ENCODE measurements at places on chromosomes 6 and 20. TPM values are rescaled to one million over a fixed set of nuclear protein-coding genes. Genes with fewer than 3 reads are reported as not detected.
A peak's percentile ranks its signal among the peaks of the same experiment; 100 is the strongest.

- no peaks in the 10 kb centered on the region for H3K36me3 ChIP-seq
- no peak overlapping the region for H3K27ac ChIP-seq
- no peak for DNase-seq
- H3K4me3 ChIP-seq = no peak overlapping the region
- H3K27me3 ChIP-seq = no peaks in the 10 kb centered on the region
- H3K4me1 ChIP-seq = no peaks in the 10 kb centered on the region
Measured at GRCh38 chr6:34810936-34811632, 19.2 kb downstream of the BLTP3A start.

GRCh38 chr6:166852451-166852975, 103.8 kb downstream of the RNASET2 start:
- no peak overlapping the region for H3K27ac ChIP-seq
- peak; percentile 44 for DNase-seq
- H3K27me3 ChIP-seq = no peaks in the 10 kb centered on the region
- H3K4me3 ChIP-seq = no peak overlapping the region
- no peaks in the 10 kb centered on the region for H3K36me3 ChIP-seq

DNA sequence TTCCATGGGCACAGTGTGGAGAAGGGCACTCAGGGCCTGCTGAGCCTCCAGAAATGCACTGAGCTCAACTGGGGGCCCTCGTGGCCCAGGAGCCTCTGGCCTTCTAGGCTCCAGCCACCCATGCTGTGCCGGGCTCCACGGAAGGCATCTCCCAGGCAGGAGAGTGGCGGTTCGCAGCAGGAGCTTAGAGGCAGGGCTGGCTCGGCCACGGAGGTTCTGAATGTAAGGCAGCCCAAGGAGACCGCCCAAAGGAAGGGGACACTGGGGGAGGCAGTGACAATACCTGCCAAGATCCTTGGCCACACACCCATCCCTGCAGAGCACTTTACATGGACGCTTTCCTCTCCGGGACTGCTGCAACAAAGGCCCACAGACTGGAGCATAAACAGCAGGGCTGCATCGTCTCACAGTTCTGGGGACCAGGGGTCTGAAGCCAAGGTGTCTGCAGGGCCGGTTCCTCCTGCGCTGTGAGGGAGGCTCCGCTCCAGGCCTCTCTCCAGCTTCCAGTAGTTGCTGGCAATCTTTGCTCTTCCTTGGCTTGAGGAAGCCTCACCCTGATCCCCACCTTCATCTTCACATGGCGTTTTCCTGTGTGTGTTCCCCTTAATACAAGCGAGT, 128.2 kb upstream of the CDH4 start:
- no peak overlapping the region for H3K4me3 ChIP-seq
- no peaks in the 10 kb centered on the region for H3K27me3 ChIP-seq
- no peaks in the 10 kb centered on the region for H3K36me3 ChIP-seq
- DNase-seq = no peak
- no peaks in the 10 kb centered on the region for H3K4me1 ChIP-seq

DNA sequence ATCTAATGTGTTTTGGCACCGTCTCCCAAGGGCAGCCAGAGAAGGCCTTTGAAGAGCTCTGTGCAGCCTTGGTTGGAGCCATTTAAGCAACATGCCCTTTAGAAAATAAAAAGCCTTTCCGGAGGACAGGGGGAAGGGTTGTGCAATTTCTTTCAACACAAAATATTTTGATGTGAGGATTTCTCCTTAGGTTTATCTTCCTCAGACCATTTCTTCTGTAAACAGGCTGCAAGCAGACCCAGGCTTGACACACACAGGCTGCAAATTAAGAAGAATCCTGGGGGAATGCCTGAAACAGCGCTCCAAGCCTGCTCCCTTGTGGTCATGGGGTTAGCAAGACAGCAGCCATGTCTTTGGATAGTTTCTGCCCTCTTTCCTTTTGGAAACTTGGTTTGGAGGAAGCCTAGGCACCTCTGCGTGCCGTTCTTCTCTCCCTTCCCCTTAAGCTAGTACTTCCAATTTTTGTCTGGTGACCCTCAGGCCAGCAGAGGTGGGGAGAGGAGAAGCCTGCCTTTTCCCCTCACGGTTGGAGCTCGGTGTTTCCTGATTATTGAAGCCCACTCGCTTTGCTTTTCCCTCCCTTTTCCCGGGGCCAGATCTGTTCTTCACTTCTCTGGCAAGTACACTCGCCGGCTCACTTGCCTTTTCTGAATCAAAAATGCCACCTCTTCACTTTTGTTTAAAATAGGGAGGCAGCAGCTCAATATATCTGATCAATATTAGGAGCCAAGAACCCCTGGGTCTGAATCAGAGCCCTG, 39.6 kb upstream of the NOX3 start:
- H3K4me3 ChIP-seq = no peak overlapping the region
- no peaks in the 10 kb centered on the region for H3K36me3 ChIP-seq
- DNase-seq = no peak
- no peaks in the 10 kb centered on the region for H3K27me3 ChIP-seq
- H3K4me1 ChIP-seq = no peaks in the 10 kb centered on the region

GRCh38 chr6:14849185-14849584, 396.7 kb upstream of the JARID2 start:
- no peak for DNase-seq
- no peaks in the 10 kb centered on the region for H3K36me3 ChIP-seq
- H3K27me3 ChIP-seq = no peaks in the 10 kb centered on the region
- H3K4me3 ChIP-seq = no peak overlapping the region
- H3K4me1 ChIP-seq = no peaks in the 10 kb centered on the region

DNA sequence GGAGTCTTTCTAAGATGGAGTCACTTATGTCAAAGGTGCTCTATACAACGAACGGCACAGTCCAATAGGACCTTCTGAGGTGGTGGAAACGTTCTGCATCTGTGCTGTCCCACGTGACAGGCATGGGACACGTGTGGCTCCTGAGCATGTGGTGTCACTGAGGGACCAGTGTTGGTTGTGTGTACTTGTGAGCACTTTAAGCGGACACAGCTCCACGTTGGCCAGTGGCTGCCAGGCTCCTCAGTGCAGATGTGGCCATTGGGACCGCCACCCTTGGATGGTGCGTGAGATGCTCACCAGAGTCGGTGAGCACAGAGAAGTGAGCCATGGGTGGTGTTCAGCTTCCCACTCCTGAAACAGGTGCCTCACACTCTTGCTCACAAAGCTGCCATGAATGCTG, 110.0 kb downstream of the SYNDIG1 start:
- no peak overlapping the region for H3K27ac ChIP-seq
- no peak for DNase-seq
- no peaks in the 10 kb centered on the region for H3K4me1 ChIP-seq
- H3K36me3 ChIP-seq = no peaks in the 10 kb centered on the region
- H3K27me3 ChIP-seq = no peaks in the 10 kb centered on the region

Gene SNAP25
- total RNA-seq = not detected

Measured in B cell (primary cell).